ENCODE measurements at places on chromosomes 3 and 15. TPM values are rescaled to one million over a fixed set of nuclear protein-coding genes. Genes with fewer than 3 reads are reported as not detected.

Gene LEKR1
- total RNA-seq = 0.43 TPM

Gene IL5RA
- total RNA-seq = 5.0 TPM

Gene DZIP1L
- total RNA-seq = not detected

DNA sequence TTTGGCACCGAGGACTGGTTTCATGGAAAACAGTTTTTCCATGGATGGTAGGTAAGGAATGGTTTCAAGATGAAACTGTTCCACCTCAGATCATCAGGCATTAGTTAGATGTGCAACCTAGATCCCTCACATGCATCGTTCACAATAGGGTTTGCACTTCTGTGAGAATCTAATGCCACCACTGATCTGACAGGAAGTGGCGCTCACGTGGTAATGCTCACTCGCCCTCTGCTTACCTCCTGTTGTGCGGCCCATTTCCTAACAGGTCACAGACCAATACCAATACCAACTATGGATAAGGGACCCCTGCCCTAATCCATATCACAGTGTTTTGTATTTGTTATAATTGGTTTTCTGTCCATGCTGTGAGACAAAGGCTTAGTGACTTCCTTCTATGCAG lies 58.9 kb downstream of the SLMAP start:
- H3K27ac ChIP-seq = no peak overlapping the region
- no peak overlapping the region for H3K4me3 ChIP-seq
- peaks cover 36% of the 10 kb centered on the region for H3K4me1 ChIP-seq

DNA sequence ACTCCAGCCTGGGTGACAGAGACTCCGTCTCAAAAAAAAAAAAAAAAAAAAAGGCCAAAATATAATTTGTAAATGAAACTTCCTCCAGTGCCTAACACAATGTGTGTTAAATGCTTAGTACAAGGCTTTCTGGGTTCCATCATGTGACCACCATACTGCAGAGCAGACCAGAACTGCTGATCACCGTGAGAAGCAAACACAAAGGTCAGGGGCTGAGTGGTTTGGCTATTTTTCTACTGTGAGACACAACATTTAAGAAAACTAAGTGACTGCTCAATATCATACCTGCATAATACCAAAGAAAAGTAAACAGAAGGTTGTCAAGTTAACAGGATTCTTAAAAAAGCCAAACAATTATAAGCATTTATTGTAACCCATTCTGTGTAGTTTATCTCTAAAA lies 13.2 kb downstream of the ABCC5 start:
- peaks cover 8% of the 10 kb centered on the region for H3K4me1 ChIP-seq
- H3K27me3 ChIP-seq = no peaks in the 10 kb centered on the region
- no peak overlapping the region for H3K4me3 ChIP-seq
- H3K27ac ChIP-seq = no peak overlapping the region
- H3K36me3 ChIP-seq = no peaks in the 10 kb centered on the region
- no peak for DNase-seq

DNA sequence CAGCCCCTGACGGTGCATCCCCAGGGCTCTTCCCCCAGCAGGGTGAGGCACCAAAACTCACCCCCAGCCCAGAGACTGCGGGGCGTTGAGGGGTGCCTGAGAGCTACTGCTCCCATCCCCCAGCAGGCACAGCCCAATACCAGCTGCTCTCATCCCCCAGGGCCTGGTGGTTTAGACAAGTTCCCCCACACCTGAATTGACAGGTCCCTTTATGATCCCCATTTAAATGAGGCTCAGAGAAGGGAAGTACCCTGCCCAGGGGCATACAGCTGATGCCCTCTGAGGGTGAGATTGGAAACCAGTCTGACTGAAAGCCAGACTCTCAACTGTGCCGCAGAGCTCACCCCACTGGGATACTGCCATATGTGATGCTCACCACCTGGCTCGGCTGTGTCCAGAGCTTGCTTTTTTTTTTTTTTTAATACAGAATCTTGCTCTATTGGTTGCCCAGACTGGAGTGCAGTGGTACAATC lies 20.1 kb downstream of the DUSP7 start:
- no peaks in the 10 kb centered on the region for H3K36me3 ChIP-seq
- no peak overlapping the region for H3K27ac ChIP-seq
- no peaks in the 10 kb centered on the region for H3K27me3 ChIP-seq
- no peaks in the 10 kb centered on the region for H3K4me1 ChIP-seq
- no peak for DNase-seq
- H3K4me3 ChIP-seq = no peak overlapping the region

DNA sequence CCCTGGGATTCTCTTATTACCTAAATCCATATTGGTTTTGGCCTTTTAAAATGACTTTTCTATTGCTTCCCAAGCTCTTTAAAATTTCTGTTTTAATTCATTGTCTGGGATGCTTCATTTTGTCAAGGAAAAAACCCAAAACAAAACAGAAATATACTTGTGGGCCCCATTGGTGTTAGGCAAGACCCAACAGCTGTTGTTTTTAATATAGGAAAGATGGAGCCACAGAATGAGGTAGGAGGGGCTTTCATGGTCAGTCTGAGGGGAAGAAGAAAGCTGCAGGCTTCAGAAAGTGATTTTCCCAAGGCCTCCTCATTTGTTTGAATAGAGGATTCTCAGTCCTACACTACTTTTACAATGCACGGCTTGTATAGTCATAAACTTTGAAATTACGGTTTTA lies 180.5 kb downstream of the MCTP2 start:
- no peaks in the 10 kb centered on the region for H3K4me1 ChIP-seq
- no peak overlapping the region for H3K4me3 ChIP-seq
- no peaks in the 10 kb centered on the region for H3K27me3 ChIP-seq

GRCh38 chr15:79779746-79780145 lies 117.1 kb downstream of the MTHFS start:
- H3K4me1 ChIP-seq = no peaks in the 10 kb centered on the region
- peaks cover 21% of the 10 kb centered on the region for H3K27me3 ChIP-seq
- no peak for DNase-seq

Data from natural killer cell treated with Interleukin-12 subunit alpha and Interleukin-12 subunit beta and Interleukin-15 and Interleukin-18, amount 100 ng/mL, for 72 hours (primary cell).